ENCODE measurements at places on chromosomes 4 and X.

- DNase-seq, result no peak
Measured at GRCh38 chrX:1673337-1673736, 58.5 kb downstream of the ASMT start.

DNA sequence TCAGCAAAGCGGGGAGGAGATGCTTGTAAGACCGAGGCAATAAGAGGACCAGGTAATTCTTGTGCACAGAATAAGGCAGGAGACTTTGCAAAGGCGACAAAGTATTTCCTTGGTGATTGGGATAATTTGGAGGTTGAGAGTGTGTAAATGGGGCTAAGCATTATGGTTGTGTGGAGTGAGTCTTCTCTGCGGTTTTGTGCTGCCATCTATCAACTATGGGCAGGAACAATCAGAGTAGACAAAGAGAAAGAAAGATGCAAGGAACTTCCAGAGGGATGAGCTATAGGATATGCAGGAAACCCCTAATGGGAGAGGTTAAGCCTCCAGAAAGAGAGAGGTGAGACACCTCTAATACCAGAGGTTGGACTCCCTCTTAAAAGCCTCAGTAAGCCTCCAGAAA is 339.8 kb downstream of the PAPSS1 start:
- DNase-seq, result no peak

GRCh38 chr4:56790691-56791091 is 30.8 kb downstream of the SPINK2 start:
- no peak for DNase-seq

DNA sequence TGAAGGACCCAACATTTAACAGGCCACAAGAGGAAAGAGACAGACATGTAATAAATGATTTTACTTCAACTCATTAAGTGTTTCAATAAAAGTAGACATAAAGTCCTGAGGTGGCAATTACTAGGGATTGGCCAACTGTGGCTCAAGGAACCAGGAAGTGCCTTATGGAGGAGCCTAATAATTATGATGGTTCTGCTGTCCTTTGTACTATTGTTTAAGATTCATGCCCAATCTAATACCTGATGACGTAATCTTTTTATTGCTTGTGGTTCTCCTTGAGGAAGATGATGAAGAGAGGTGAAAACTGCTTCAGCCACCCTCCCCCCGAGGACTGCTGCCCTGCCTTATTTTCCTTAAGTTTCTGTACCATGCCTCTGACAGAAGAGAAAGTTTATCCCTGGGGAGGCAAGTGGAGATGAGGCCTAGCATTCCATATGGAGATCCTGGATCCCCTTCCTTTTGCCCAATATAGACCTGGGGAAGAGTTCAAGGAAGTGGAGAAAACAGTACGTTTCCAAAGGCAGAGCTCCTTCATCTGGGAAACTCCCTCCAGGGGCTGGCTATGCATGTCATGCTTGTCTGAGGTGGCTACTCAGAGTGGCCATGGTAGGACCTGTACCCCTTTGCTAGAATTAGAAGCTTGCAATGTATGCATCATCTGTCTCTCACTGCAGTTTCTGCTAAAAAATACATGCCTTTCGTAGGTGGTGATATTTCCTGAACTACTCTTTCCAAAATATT is 56.8 kb upstream of the FAT1 start:
- no peak for DNase-seq

DNA sequence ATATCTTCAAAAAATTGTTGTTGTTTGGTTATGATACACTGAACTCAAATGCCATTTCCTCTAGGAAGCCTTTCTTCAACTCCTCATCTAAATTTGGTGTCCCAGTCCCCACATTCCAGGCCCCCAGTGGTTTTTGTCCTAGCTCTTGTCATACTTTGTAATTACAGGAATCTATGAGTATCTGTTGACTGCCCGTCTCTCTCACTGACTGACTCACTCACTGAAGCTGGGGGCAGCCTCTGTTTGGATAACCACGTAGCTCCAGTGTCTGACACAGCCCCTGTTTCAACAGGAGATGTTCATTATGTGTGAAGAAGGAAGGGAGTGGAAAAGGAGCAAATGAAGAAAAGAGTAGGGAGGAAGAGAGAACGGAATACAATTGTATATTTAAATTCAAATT is 284.1 kb upstream of the TENM3 start:
- peak; percentile 82 for DNase-seq

GRCh38 chrX:49165901-49166881 is 3.6 kb downstream of the MAGIX start:
- DNase-seq, result no peak

DNA sequence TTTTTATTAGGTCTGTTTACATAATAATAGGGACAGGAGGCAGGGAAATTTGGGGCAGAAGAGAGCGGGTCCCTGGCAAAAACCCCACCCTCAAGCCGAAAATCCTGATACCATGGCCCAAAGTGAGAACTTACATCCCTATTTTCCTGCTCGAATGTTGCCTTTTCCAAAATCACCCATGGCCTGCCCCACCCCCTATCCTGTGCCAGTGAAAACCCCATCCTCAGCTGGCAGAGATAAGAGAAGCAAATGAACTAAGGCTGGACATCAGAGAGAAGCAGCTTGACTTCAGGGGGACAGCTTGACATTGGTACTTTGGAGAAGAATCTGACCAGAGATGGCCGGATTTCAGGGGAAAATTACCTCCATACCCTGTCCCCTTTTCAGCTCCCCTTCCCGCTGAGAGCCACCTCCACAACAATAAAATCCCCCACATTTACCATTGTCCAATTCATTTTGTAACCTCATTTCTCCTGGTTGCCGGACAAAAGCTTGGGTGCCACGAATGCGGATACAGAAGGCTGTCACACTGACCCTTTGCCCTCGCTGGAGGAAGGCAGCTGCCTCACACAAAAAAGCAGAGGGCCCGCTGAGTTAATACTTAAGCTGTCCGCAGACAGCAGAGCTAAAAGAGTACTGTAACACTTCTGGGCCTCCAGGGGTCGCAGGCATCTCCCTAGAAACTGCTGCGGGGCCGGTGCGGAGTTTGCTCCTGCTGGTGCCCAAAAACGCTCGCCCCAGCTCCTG is 196.2 kb downstream of the SNCA start:
- no peak for DNase-seq

DNA sequence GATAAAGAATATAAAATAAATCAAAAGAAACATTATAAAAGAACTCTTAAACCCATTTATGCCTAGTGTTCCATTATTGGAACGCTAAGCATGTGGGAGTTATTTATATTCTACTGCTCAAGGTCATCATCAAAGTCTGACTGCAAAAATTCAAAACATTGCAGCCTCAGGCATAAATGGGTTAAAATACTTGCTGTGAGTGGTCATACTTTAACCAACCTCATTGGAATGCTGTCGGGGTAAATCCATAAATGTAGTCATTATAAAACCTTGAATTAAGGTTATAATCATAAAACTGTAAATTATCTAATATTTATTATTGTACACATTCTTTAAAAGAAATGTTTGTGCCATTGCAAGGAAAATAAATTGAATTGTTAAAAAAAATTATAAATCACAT is 55.0 kb downstream of the RPS6KA6 start:
- no peak for DNase-seq

GRCh38 chrX:129772796-129773431 is 6.8 kb upstream of the SASH3 start:
- DNase-seq, result no peak

GRCh38 chr4:7273738-7274297 is 81.5 kb downstream of the SORCS2 start:
- DNase-seq, result no peak

DNA sequence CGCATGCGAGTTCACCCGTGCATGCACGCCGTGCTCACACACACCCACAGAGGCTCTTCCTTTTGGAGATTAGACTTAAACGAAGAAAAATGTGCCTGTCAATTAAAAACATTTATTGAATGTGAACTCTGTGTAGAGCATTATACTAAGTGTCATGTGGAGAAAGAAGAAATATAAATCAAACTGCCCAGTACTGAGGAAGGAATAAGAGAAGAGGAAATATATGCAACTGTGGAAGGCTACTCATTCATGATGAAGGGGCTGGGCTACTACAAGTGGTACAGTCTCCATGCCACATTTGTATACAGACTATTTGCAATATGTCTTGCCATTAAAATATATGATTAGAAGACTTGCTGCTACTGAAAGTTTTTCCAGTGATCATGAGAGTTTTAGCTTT is 714.7 kb downstream of the DMD start:
- DNase-seq, result no peak

DNA sequence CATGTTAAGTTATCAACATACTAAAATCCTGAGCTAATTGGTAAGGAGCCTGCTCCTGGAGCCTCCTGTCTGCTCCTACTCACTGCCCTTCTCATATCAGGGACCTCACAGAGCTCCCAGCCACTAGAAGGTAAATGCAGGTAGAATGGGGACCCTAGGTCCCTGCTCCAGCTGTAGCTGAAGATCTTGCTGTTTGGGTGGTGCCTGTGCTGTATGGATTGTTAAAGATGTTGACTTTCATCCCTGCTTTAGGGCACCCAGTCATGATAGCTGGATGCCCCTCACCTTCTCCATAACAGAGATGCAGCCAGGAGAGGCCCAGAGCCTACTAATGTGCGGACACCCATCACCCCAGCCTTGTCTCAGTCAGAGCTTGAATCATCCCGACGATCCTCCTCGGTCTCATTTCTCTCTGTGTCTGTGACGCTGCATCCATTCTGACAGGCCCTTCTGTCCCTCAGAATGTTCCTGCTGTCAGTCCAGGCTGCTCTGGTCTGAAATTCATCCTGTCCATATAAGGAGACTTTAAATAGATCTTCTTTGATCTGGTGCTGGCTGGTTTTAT is 341.7 kb upstream of the GATB start:
- no peak for DNase-seq

- DNase-seq, result no peak
Measured at GRCh38 chr4:140266958-140267568, 106.4 kb upstream of the SCOC start.

DNA sequence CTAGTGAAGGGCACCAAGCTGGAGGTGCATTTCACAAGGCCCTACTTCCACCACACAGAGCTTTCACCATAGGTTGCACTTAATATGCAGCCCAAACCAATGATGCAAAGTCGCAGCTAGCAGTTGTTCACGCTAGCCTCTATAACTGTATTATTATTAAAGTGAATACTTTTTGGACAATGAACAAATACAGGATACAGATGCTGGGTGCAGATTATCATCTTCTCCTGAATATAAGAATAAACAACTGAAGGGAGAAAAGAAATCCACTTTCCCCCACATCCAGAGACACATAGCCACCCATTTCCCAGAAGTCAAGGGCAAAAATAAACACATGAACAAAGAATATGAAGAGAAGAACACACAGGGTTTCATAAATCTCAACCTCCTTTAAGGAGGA is 107.2 kb downstream of the PRDM5 start:
- DNase-seq, result no peak

GRCh38 chr4:166341992-166342391 is 469.0 kb downstream of the TLL1 start:
- no peak for DNase-seq

DNA sequence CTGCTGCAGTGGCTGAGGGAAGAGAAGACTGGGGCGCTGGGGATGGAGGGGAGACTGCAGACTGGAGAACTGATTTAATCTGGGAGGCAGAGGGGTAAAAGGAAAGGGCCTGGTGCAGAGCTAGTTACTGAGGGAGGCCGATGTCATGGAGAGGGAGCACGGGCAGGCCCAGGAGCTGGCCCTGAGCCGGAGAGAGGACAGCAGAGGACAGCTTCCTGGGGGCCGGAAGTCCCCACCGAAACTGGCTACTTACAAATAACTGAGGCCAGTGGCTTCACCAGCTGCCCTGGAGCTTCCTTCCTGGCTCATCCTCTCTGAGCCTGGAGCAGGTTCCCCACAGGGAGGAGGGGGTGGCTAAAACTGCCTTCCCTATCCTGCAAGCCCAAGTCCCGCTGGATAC is 26.9 kb downstream of the NSG1 start:
- DNase-seq, result no peak

- no peak for DNase-seq
Measured at GRCh38 chr4:83118869-83119268, 4.3 kb upstream of the PLAC8 start.

GRCh38 chr4:99352602-99353537 is at the start of gene ADH1C:
TSS of gene ADH1C (minus strand) at chr4:99352746. CDS start at chr4:99352675, 71 bp downstream.
- DNase-seq, result no peak

DNA sequence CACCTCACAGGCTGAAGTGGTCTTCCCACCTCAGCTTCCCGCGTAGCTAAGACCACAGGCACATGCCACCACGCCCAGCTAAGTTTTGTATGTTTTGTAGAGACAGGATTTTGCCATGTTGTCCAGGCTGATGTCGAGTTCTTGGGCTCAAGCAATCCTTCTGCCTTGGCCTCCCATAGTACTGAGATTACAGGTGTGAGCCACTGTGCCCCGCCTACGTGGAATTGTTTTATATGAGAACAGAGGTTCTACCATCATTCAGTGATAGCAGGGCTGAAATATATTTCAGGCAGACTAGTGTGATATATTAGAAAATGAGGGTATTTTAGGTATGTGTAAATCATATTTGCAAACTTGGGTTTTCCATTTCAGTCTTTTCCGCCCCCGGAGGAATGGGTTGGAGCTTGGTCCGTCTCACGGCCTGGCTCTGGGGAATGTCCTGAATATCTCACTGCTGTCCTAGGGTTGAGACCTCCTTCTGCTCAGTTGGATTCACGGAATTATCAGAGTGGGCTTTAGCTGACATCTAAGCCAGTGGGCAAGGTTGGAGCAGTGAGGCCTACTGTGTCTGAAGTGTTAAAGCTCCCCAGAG is 19.9 kb downstream of the NSD2 start:
- no peak for DNase-seq

DNA sequence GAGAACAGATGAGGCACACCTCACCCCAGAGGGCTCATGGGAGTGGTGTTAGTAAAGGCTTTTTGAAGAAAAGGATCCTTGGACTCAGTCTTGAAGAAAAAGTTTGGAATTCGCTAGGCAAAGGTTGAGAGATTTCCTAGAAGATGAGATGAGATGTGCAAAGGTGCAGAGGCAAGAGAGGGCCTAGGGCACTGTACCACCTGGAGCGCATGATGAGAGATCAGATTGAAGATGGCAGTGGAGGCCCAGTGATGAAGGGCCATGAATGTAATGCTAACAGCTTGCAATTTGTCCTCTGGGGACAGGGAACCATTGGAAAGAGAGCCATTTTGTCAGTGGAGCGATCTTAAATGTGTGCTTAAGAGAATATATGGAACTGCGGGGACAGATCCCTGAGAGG is 45.0 kb downstream of the PGRMC2 start:
- no peak for DNase-seq

GRCh38 chr4:163548481-163549243 is 54.2 kb downstream of the TMA16 start:
- DNase-seq, result peak; percentile 18

GRCh38 chr4:100590325-100590724 is 72.5 kb upstream of the EMCN start:
- no peak for DNase-seq
